Stimulated activated CD8-positive, alpha-beta memory T cell treated with anti-CD3 and anti-CD28 coated beads, Interleukin-4, amount 100 ng/mL, for 1 hour (primary cell): ENCODE measurements at places on chromosomes 3 and 15.

DNA sequence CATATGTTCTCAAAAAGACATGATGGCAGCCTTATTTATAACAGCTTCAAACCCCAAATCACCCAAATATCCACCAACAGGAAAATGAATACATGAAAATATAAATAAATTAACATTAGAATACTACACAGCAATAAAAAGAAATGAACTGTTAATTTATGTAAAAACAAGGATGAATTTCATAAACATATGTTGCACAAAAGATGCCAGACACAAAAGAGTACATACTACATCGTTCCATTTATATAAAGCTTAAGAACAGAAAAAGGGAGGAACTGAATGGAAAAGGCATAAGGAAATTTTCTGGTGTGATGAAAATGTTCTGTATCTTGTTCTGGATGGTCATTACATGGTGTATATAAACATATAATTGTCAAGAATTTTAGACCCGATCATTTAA is 69.9 kb upstream of the TUSC7 start:
- no peak for DNase-seq

GRCh38 chr3:181709537-181710279 is 2.0 kb upstream of the SOX2 start:
- DNase-seq = no peak

DNA sequence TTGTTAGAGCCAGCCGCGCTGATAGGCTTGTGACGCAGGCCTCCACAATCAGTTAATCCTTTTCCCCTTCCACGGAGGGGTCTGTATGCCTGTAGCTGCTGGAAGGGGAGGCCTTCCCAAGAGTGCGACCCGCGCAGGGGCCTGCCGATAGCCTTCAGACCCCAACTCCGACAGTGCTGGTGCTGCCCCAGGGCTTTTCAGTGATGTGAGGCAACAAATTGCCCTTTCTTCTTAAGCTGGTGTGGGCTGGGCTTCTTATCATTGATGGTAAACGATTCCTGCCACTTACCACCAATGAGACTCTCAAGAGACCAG is 143.4 kb downstream of the CHSY1 start:
- DNase-seq = no peak

DNA sequence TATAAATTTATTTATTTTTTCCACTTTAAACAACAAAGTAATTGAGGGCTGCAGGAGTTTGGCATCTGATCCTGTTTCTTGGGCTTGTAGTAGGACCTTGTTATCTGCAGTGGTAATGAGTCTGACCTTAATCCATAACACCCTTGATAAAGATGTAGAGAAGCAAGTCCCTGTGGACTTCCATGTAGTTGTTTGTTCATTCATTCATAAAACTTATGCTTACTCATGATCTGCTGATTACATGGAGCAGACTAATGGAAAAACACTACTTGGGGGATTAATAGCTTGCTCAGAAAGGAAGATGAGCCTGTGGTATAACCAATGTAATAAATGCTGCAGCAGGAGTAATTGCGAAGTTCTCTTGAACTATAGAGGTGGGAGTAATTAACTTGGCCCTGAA is 271.5 kb upstream of the TBL1XR1 start:
- no peak for DNase-seq

DNA sequence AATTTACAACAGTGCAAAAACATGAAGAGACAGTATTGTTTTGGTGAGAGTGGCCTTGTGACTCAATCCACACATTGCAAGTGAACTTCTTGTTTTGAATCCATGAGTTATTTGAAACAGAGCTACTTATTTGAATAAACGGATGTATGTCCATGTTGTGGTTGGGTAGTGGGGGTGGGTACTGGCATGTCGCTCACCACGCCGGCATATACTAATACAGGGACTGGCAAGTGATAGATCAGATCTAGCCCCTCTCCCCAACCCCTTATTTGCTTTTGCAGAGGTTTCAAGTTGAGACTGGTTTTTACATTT is 83.8 kb downstream of the EDEM1 start:
- DNase-seq = no peak

- DNase-seq = no peak
These were observed 68.9 kb downstream of the NPTN start for GRCh38 chr15:73564255-73564654.

DNA sequence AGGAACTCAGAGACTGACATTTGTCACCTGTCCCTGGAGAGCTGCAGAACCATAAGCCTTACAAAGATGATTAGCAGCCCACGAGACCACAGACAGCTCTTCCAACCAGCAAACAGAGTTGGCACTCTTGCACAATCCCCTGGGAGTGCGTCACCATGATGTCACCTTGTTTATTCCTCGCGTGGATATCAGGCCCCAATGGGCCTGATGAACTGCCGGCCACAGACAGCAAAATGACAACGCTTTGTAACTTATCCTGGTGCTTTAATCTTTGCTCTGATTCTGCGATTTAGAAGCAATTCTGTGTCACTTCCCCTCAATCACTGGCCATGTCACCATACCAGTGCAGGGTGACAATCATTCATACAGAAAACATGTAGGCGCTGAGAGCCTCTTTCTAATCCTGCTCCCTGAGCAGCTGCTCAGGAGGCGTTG is 89.2 kb downstream of the TAMM41 start:
- no peak for DNase-seq

DNA sequence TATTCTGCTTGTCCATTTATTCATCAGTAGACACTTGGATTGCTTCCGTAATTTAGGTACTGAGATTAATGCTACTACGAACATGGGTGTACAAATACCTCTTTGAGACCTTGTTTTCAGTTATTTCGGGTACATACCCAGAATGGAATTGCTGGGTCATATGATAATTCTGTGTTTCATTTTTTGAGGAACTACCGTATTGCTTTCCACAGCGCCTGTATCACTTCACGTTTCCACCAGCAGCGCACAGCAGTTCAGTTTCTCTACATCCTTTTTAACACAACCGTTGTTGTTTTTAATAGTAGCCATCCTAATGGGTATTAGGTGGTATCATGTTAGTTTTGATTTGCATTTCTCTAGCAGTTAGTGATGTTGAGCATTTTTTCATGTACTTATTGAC is 9.5 kb downstream of the PAK2 start:
- no peak for DNase-seq

DNA sequence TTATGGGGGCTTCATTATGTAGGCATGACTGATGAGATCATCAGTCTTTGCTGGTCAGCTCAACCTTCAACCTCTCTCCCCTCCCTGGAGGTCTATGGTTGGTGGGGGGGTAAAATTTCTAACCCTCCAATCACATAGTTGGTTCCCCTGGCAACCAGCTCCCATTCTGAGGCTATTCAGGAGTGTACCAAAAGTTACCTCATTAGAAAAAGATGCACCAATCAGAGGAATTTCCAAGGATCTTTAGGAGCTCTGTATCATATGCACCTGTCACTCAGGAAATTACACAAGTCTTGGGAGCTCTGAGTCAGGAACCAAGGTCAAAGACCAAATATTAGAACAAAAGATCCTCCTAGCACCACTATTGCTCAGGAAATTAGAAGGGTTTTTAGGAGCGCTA is 21.4 kb upstream of the LEO1 start:
- DNase-seq = no peak

- no peak for DNase-seq
These were observed 193.7 kb downstream of the CHST2 start for GRCh38 chr3:143313025-143313892.

GRCh38 chr3:146227486-146227885 is 23.4 kb downstream of the PLSCR4 start:
- no peak for DNase-seq

DNA sequence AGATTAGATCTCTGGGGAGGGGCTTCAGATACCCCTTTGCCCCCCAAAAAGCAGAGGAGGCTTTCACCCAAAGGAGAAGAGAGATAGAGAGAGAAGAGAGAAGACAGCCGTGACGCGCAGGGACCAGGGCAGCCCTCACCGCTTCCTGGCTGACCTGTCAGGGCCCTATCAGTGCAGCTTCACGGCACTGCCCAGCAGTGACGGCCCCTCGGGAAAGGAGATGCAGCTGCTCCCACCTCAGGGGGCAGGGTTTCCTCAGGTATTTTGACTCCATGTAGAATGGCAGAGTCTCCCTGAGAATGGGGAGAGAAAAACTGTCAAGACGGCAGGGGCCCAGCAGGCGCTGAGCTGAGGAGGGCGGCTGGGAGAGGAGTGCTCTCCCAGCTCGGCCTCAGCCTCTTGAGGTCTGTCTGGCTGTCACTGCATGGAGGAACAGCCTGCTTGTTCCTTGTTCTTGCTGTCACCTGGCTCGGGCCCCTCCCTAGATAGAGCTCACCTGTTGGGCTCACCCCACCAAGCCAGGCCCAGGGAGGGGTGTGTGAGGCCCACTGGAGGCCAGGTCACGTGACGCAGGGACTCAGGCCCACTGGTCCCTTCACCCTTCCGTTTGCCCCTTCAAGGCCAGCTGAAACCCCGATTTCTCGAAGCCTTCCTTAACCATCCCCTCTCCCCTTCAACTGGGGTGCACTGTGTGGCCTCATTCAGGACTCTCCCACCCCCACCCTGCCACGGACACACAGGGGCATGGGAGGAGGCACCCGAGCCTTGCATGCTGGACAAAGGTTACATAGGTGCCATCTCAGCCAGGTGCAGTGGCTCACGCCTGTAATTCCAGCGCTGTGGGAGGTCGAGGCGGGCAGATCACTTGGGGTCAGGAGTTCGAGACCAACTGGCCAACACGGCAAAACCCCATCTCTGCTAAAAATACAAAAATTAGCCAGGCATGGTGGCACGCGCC is 28.2 kb downstream of the LOXL1 start:
- no peak for DNase-seq

DNA sequence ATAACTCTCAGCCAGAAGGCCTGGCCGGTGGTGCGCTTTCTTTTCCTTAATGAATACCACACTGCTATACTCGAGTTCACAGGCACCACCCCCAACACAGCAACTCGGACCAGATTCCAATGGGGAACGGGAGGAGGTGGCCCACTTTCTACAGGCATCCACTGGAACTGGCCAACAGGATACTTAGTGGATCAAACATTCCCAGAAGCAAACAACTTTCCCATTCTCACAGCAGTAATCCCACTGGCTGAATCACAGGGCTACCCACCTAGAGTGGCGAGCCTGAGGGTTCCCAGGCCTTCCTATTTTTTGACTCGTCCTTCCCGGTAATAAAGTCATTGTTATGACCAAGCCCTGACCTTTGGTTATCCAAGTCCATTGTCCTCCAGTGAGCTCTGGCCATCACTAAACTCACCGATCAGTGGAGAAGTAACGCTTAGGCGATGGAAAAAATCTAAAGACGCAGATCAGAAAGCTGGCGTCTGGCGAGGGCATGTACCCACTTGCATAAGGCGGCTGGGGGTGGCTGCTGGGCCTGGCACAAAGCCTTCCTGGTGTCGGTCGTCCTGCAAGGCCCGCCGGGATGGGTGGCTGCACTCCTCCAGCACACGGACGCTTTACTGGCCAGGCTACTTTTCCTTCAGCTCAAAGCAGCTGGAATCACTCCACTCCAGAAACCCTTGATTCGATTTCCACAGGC is 1.2 kb downstream of the EOGT start:
- no peak for DNase-seq

DNA sequence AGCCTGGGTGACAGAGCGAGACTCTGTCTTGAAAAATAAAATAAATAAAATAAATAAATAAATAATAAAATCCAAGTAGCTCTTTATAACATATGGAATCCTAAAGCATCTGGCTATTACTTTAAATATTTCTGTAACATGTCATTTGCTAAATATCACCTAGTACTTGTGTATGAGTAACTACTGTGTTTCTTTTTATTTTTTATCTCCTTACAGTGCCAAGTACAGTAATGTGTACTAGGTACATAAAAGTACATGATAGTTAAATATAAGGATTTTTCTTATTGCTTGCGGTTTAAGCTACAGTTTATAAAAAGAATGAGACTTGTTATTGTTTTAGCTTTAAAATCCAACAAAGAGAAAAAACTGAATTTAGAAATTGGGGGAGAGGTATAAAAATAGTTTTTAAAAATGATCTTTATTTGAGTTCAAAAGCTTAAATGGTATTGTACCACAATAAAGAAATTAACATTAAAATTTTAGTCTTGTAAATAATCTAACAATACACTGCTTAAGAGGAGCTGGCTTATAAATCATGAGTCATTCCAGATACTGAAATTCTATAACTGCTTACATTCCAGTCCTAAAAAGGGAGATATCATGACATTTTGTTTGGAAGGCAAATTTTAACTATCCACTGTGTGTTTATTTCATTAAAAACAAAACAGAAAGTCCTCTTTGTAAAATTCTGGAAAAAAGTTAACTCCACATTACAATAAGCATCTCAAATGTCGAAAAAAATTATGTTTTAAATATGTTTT is 73.1 kb downstream of the FGF7 start:
- no peak for DNase-seq

- no peak for DNase-seq
These were observed 534.4 kb downstream of the EPHB1 start for GRCh38 chr3:135329479-135329878.

- no peak for DNase-seq
These were observed 260.7 kb downstream of the THSD4 start for GRCh38 chr15:71375934-71376333.

GRCh38 chr15:72845981-72846383 is 62.4 kb upstream of the ADPGK start:
- DNase-seq = no peak

DNA sequence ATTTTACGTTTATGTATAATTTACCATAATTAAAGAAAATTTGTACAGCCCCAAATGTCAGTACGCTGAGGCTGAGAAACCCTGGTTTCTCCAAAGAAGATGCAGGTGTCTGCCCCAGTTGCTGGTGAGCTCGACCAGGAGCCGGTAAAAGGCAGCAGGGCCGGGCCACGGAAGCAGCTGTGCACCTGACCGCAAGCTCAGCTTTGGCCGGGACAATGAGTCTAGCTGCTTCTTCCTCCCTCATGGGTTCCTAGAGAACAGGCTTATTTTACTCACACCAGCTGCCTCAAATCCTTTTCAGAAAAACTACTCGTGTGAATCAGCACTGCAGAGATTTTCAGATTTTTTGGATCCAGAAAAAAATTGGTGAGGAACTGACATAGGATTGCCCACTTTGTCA is 18.0 kb upstream of the ZXDC start:
- DNase-seq = no peak

DNA sequence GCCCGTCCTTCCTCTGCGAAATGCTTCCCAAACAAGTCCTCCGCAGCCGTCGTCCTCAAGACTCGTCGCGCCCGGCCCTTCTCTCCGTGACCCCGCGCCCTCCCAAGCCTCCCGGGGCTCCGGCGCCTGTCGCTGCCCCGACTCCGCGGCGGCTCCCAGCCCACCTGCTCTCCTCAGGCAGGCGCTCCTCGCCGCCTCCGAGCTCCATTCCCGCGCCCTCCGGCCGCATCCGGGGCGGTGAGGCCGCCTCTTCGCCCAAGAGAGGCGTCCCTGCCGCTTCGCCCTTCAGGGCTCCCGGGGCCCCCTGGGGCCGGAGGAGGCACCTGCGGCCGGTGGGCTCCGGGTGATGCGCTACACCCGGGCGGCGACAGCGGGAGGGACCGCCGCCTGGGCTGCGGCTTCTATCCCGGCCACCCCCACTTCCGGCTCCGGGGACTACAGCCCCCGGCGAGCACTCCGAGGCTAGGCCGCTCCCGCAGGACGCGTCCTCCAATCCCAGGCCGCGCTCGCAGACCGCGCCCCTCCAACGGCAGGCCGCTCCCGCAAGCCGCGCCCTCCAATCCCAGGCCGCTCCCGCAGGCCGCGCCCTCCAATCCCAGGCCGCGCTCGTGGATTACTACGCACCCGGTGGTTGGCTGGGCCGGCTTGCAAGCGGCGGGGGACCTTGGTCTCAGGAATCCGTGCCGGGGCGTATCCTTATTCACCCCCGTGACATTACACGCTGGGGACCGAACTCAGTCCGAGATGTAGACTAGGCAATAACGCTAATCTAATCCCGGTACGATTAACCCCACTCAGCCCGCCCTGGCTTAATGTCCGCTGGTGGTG is at the start of gene RUBCN:
RUBCN (minus strand) TSS at position 414 of the 828 bp plus-strand sequence; CDS start at position 229, 185 bp downstream.
- DNase-seq = peak; percentile 78

GRCh38 chr15:64850778-64851502 is 9.2 kb downstream of the PLEKHO2 start:
- no peak for DNase-seq
